Suppressor macrophage treated with lipopolysaccharide for 1 hour (primary cell): ENCODE measurements at places on chromosomes 3 and 15.

GRCh38 chr3:176274161-176274560 lies 923.1 kb downstream of the TBL1XR1 start:
- DNase-seq, result no peak

- DNase-seq, result no peak
Observed at GRCh38 chr3:119080364-119080763, 45.7 kb upstream of the IGSF11 start.

- DNase-seq, result no peak
Observed at GRCh38 chr3:35919160-35919559, 279.8 kb downstream of the ARPP21 start.

- no peak for DNase-seq
Observed at GRCh38 chr3:123198372-123198771, 3.4 kb upstream of the SEC22A start.

DNA sequence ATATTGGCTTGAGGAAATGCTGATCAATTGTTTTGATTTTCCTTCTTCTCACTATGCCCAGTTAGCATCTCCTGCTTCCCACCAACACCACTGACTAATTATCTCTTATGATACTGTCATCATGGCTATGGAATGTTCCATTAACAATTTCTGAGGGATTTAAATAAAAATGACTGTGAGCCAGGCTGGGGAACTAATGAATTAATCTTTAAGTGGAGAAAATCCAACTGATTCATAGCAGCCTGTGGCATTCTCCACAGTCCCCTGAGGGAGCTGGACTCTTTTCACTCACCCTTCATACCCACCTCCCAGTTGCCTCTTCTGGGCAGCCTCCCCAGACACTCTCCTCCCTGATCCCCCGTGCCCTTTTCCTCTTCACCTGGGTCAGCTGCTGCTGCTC lies 353.6 kb downstream of the CLSTN2 start:
- DNase-seq, result no peak

GRCh38 chr3:100898681-100899080 lies 94.5 kb downstream of the ABI3BP start:
- no peak for DNase-seq

DNA sequence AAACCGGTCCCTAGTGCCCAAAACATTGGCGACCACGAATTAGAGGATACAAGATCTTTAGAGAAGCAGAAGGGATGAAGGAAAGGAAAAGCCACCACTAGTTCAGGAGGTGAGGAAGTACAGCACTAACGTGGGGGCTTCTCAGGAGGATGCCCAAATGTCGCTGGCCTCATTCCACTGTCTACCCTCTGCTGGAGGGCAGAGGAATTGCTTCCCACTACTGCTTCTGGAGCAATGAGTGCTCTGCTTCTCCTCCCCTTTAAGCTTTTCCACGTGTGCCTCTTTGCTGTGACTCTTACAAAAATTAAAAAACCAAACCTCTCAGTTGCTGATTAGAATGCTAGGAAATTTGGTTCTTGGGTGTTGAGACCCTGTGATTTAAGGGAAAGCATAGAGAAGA lies 281.3 kb downstream of the CLSTN2 start:
- DNase-seq, result no peak

GRCh38 chr3:192915304-192915703 lies 2.4 kb downstream of the MB21D2 start:
- DNase-seq, result no peak

DNA sequence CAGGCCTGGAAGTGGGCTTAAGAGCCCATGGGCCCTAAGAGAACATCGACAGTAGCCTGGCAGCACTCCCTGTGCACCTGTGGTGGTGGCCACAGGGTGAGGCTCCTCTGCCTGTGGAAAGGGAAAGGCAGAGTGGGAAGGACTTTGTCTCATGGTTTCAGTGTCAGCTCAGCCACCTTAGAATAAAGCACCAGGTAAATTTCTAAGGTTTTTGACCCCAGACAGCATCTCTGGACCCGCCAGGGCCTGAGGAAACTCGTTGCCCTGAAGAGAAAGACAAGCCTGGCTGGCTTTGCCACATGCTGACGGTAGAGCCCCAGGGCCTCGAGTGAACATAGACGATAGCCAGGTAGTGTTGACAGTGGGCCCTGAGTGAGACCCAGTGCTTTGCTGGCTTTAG lies 22.1 kb downstream of the GOLGA6A start:
- no peak for DNase-seq

GRCh38 chr15:49331951-49332350 lies 91.1 kb upstream of the FGF7 start:
- no peak for DNase-seq

DNA sequence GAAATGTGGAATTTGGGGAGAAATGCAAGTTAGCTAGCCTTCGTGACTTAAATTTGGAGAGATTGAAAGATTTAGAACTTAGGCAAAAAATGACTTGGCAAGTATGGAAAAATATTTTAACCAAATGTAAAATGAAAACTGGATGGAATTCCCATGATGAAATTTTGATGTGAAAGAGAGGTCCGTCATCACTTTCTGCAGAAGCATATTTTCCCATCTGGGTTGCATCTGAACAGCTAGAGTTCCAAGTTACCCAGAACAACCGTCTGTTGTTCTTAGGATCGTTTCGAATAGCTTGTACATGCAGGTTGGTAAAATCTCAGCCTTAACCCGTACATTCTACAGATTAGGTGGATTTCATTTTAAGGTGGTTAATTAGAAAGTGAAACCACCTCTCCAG lies 136.3 kb downstream of the GHSR start:
- no peak for DNase-seq

DNA sequence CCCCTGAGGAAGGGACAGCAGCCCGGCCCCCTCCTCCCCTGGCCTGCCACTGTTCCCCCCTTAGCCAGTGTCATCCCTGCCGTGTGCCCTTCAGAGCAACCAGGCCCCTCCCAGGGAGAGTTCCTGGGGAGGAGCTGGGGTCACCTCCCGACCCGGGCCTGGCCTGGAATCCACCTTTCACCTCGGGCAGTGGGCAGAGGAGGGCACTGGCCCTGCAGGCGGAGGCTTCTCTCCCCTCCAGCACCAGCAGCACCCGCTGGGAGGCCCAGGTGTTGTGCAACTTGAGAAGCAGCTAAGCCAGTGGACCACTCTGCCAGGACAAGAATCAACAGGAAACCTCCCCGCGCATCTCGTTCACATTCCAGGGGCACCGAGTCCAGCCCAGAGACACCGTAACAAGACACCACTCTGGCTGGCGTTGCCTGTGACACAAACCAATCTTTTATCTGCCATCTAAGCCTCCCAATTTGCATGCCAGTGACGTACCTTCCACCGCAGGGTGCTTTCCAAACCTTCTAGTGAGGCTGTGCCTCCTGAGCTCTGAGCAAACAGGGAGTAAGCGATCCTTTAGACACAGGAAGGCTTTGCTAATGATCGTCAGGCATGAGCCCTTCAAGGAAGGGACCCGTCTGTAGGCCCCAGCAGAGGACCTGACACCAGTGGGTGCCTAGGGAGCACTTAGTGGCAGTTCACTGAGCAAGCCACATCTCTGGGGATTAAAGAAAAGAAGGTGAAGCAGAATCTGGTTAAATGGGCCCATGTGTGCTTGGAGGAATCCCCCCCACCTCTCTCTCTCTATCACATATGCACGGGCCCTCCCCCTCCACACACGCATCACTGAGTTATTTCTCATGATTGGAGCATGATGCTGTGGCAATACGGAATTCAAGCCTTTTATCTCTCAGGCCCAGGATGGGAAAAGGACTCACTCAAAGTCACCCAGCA lies 98.9 kb upstream of the TLE3 start:
- no peak for DNase-seq

DNA sequence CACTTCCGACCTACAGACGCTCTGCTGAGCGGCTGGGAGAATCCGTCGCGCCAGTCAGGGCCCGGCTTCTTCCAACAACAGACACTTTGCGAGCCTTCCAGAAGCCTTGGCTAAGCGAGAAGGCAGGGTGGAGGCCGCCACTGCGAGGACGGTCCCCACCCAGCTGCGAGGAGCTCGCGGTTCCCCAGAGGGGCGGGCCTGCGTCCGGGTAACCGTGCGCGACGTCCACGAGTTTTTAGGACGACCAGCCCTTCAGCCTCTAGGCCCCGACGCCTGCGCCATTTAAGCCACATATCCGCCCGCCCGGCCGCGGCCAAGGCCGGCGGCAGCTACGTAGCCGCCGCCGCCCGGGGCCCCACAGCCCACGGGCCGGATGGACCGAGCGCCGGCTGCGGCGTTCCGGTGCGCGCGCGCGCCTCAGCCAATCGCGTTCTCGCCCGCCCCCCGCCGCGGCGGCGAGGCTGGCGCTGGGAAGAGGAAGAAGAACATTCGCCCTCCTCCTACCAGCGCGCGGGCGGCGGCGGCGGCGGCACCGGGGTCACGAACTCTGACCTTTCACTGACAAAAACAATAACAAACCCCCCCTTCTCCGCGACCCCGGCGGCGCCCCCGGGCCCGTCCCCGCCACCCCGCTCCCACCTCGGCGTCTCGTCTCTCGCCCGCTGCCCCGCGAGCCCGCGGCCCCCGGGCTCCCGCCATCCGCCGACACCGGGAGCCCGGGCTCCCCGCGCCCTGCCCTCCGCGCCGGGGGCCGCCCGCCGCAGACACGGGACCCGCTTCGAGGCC lies at the start of gene NR2C2:
NR2C2 (plus strand) TSS at position 484 of the 786 bp plus-strand sequence. CDS start 56,332 bp downstream, outside the sequence.
- DNase-seq, result peak; percentile 97

GRCh38 chr3:105876780-105877327 lies 8.0 kb upstream of the CBLB start:
- DNase-seq, result peak; percentile 28

GRCh38 chr3:179666436-179667035 lies 13.7 kb downstream of the USP13 start:
- no peak for DNase-seq

- DNase-seq, result no peak
Observed at GRCh38 chr15:80932513-80932815, 57.2 kb downstream of the MESD start.

DNA sequence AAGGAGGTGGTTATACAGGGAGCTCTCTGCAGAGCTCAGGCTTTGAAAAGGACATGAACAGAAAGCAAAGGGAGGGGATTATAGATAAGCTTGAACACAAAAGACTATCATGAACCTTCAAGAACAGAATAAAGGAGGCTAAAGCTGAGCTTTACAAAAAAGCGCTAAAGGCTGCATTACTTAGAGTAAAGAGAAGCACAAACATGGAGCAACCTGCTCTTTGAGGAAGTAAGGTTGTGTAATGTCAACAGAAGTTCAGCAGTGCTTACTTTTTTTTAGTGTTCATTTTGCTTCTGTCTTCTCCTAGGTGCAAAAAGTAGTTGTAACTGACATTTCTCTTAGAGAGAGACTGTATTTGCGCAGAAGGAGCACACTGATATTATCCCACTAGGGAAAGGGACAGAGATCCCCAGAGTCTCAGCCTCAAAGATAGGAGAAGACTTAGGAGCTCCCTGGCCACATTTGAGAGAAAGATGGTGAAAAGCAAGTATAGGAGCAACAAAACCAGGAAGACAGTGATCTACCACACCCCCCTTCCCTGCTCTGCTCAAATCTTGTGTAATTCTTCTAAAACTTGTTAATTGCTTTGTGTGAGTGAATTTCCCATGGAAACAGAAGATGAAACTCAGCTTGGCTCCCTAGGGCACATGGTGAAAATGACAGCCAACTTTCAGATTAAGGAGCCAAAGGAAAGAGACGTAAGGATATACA lies 54.7 kb downstream of the QTRT2 start:
- peak; percentile 35 for DNase-seq
